Activated T-cell treated with anti-CD3 and anti-CD28 coated beads, Interleukin-2, amount 50 U/mL, for 24 hours (primary cell): ENCODE measurements at places on chromosomes 2 and 18.

DNA sequence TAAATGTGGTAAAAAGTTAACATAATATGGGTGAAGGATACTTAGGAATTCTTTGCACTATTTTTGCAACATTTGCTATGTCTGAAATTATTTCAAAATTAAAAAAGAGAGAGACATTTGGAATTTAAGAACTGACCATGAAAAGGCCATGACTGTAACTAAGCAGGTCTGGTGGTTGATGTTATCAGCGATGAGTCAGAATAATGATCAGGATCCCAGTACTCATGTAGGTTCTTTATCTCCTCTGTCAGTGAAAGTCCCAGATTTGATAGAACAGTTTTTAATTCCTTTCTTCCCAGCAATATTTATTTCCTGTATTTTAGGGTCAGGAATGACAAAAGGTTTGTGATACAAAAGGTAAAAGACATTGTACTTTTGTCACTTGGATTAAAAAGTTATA, 242.4 kb upstream of the ZNF521 start:
- DNase-seq, result no peak

- DNase-seq, result no peak
Observed at GRCh38 chr2:149908726-149909683, 321.4 kb upstream of the MMADHC start.

DNA sequence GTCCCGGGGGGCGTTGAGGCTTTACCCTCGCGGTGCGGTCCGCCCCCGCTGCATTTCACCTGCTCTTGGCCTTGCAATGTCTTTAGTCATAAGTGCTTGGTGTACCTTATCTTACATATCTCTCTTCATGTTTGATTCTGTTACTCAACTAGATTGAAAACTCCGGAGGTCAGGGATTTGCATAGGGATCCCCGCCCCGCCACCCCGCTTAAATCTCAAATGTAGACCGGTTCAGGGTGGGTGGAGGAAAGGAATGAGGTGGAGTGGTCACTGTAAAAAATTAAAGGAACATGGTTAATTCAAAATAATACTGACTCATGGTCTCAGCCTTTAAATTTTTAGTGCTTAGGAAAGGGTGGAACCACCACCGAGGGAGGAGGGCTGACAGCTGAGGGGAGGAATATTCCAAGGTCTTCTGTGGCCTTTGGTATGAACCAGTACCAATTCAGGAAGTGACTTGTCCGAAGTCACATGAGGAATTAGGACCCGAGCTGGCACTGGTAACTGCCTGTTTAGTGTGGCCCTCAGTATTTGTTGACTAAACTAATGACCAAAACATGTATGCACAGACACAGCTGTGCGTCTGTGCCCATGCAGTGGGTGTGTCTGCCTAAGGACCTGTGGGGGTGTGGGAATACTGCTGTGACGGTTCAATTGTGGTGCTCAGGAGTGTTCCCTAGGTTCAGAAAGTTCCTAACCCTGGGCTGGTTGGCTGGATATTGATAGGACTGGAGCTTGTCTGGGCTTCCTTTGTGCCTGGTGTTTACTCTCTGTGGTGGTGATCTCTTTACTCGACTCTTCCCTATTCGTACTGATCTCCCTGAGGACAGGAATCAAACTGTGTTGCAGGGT, 1.0 kb downstream of the PLEKHB2 start:
- DNase-seq, result no peak

- peak; percentile 74 for DNase-seq
Observed at GRCh38 chr2:136327162-136327852, 209.4 kb upstream of the CXCR4 start.

GRCh38 chr2:25559148-25559547, 114.2 kb downstream of the DTNB start:
- DNase-seq, result no peak

- DNase-seq, result no peak
Observed at GRCh38 chr2:132581591-132581990, 88.4 kb downstream of the LYPD1 start.

GRCh38 chr2:64819774-64820688, 166.3 kb upstream of the SERTAD2 start:
- peak; percentile 57 for DNase-seq

DNA sequence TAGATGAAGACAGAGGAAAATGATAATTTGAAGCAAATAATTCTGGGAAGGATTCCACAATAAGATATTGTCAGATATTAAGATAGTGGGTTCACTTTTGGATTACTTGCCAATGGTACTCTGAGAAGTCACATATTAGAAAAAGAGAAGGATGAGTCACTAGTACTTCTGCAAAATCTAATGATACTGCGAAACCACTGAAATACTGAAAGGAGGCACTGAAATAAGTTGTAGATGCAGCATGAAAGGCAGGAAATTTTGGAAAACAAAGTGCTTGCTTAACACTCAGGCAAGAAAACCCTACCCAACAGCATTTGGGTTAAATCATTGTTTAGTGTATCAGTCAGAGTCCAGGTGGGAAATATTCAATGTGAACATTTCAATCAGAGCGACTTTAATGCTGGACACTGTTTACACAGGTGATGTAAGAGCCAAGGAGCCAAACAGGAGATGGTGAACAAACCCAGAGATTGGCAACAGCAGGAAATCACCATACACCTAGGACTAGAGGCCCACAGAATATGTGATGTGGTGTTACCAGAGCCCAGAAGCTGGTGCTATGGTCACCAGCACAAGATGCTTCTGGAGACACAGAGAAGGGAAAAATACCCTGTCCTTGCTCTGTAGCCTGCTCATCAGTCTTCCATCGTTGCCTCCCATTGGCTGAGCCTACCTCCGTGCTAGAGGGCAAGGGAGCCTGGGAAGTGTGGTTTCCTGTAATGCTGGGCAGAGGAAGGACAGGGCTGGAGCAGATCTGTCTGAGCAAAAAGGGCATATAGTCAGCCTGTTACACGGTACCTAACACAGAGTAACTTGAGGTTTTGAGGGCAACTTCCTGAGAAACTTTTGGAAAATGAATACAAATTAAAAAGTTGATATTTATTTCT, 204.7 kb upstream of the ITGA4 start:
- DNase-seq, result no peak

DNA sequence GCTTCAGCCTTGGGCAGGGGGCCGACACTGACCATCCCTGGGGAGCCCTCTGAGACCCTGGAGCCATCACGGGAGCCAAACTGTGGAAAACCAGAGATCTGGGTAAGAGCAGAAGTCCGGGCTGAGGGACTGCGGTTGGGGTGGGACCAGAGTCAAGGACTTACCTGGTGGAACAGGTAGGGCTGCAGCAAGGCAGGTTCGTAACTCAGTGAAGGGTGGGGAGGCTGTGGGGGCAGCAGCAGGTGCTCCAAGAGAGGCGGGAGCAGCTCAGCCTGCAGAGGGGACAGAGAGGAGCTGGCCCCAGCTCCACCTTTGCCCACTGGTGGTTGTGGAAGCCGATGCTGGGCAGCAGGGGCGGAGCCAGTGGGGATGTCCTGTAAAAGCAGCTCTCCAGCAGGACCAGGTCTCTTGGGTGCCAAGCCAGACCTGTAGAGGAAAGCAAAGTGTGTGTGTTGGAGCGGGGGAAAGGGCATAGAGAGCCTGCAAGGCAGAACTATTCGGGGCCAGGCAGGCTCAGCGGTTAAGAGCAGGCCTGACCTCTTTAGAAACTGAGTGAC, 6.7 kb downstream of the PTPRN start:
- no peak for DNase-seq

GRCh38 chr2:202418511-202418910, 42.4 kb downstream of the BMPR2 start:
- DNase-seq, result no peak

DNA sequence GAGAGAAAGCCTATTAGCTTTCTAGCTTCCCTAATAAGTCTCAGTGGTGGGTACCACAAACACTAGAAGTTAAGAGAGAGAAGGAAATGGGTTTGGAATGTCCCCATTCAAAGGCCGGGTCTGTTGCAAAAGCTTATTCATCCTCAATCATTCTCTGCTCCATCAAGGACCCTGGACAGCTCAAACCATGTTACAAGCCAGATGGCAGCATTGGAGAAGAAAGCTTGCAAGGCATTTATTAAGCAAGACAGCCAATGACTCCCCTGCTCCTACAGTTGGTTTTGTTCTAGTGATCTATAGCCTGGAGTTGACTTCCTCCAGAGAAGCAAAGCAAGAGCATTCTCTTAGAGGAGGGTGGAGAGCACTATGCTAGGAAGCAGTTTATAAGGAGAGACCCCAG, 86.9 kb upstream of the LMAN1 start:
- no peak for DNase-seq

GRCh38 chr2:31354837-31355236, 59.7 kb downstream of the XDH start:
- no peak for DNase-seq

DNA sequence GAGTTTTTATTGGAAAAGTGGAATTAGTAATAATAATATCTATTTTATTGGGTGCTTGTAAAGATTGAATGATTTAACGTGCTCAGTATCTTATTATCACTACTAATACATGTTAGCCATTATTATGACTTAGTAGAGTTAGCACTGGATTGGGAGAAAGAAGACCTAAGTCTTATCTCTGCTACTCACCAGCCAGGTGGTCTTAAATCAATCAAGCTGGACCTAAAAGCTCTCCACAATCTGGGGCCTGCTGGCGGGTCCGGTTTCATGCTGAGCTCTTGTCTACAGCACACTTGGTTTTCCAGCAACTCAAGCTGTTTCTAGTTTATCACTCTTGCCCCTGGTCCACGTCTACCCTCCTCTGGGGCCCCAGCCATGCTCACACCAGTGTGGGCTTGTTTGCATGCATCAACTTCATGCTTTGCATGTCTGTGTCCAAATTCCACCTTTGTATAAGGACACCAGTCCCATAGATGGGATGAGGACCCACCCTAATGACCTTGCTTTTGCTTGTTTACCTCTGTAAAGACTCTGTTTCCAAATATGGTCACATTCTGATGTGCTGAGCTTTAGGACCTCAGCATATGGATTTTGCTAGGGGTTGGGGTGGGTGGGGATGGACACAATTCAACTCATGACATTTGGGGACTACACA, 363.1 kb downstream of the LPIN1 start:
- no peak for DNase-seq

- no peak for DNase-seq
Observed at GRCh38 chr2:60479226-60480088, 74.0 kb downstream of the BCL11A start.

DNA sequence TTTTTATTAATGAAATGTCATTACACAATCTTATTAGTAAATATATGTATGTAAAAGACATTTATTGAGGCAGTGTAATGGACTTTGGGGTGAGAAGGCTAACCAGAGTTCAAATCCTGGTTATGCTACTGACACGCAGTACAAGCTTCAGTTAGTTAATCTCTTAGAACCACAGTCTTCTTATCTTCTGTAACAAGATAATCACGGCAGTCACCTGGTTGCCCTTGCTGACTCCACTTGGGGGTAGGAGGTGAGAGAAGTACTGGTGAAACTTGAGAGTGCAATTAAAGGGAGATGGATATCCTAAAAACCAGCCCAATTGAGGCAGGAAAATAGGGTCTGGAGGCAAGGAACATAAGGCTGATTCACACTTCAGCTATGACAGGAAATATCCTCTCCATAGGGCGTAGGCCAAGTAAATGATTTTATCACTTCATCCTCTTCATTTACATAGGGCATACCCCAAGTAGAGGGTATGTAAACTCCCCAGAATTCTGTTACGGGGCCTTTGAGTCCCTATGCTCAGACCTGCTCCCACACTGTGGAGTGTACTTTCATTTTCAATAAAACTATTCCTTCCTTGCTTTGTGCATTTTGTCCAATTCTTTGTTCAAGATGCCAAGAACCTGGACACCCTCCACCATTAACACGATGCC, 21.3 kb downstream of the SKA1 start:
- DNase-seq, result no peak
